T-helper 1 cell treated with Interleukin-12 subunit alpha and Interleukin-12 subunit beta and Interleukin-4 antibody, amounts not matched to agents 30 ng/mL and 1 ng/mL, for 36 hours (primary cell): ENCODE measurements at places on chromosomes 7 and 10. TPM values are rescaled to one million over a fixed set of nuclear protein-coding genes. Genes with fewer than 3 reads are reported as not detected.

The ELMO1 gene
- 120 and 127 TPM in 2 replicates for total RNA-seq

The PRSS37 gene
- total RNA-seq: not detected in 2 replicates

The BTBD16 gene
- total RNA-seq: not detected in 2 replicates

The GRB10 gene
- total RNA-seq: 7.2 and 7.6 TPM in 2 replicates

The GCC1 gene
- total RNA-seq: 19.8 and 20.7 TPM in 2 replicates

The LRIT1 gene
- not detected in 2 replicates for total RNA-seq

The CYP3A5 gene
- not detected in 2 replicates for total RNA-seq
